Breast epithelium (tissue), 4 donors: ENCODE measurements at places on chromosomes 2 and 18.

- peak; percentile 49 for DNase-seq
- H3K27me3 ChIP-seq = no peaks in the 10 kb centered on the region
- H3K4me1 ChIP-seq = no peaks in the 10 kb centered on the region
- no peaks in the 10 kb centered on the region for H3K36me3 ChIP-seq
Measured at GRCh38 chr2:172429301-172429968, 2.0 kb downstream of the ITGA6 start.

- no peaks in the 10 kb centered on the region for H3K27me3 ChIP-seq
- H3K4me1 ChIP-seq = no peaks in the 10 kb centered on the region
- no peaks in the 10 kb centered on the region for H3K36me3 ChIP-seq
- DNase-seq = no peak
- H3K27ac ChIP-seq = no peak overlapping the region
Measured at GRCh38 chr2:241110607-241111439, 8.7 kb upstream of the MTERF4 start.

DNA sequence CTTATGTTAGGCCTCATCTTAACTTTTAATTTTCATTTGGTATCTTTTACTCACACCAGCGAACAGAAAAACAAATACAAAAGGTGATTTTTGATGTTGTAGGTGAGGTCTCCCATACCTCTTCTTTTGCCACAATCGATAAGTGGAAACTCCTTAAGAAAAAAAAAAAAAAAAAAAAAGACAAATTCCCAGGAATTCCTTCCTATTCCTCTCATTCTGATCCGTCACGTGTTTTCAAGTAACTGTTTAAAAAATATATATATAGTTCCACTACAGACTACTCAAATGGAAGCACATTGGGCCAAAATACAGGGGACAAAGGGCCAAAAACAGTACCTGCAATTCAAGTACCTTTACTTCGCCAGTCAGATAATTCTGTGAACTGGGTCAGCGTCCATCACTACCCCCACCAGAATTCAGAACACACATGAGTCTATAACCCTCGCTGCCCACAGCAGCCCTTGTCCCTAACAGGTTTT lies 16.5 kb downstream of the NMUR1 start:
- no peak for DNase-seq
- no peaks in the 10 kb centered on the region for H3K4me1 ChIP-seq
- no peaks in the 10 kb centered on the region for H3K27me3 ChIP-seq
- peak overlapping the region; percentile 86 for H3K27ac ChIP-seq
- H3K36me3 ChIP-seq = no peaks in the 10 kb centered on the region

DNA sequence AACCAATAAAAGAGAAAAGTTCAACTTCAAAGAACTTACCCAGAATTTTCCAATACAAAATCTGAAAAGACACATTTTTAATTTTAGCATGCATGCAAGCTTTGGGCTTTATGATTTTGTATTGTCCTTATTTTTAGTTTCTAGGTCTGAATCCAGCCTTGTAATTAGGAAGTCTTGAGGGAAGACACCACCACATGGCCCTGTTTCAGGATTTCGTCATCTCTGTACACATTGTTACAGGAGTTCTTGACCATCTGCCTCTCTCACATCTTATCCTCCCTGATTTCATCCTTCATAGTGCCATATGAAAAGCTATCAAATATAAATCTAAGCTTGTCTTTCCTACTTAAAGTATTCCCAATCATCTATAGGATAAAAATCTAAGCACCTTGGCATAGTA lies 176.1 kb downstream of the TXNL1 start:
- H3K36me3 ChIP-seq = no peaks in the 10 kb centered on the region
- no peaks in the 10 kb centered on the region for H3K27me3 ChIP-seq

DNA sequence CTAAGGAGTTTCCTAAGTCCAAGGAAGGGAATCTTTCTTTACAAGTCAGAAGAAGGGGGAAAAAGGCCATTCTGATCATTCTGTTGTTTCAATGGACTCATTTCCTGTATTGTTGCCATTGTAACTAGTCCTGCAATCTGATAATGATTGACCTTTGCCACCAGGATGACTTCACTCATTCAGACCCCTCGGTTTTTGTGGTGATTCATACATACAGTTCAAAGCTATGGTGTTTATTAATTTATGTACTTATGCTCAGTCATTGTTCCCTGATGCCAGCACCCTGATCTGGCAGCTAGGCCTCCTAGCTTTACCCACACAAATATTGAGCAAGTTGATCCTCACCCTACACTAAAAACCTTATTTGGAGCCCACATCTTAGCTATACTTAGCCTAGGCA lies 57.6 kb upstream of the ZNF519 start:
- H3K4me3 ChIP-seq = no peak overlapping the region
- H3K4me1 ChIP-seq = no peaks in the 10 kb centered on the region
- no peak for DNase-seq
- H3K27ac ChIP-seq = no peak overlapping the region
- no peaks in the 10 kb centered on the region for H3K27me3 ChIP-seq

DNA sequence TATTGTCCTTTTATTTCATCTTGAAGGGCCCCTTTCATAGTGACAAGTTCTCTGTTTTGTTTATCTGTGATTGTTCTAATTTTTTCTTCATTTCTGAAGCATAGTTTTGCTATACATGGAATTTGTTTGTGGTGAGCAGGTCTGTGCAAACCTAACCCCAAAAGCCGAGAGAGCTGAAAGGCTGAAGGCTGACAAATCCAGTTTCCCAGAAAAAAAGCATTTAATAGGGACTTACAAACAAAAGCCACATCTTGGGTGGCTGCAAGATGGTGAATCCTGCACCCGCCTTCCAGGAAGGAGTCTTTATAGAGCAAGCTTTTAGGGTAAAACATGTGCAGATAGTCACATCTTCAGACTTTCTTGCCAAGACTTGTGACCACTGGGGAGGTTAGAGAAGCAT lies 473.4 kb upstream of the TRIB2 start:
- no peak for DNase-seq

DNA sequence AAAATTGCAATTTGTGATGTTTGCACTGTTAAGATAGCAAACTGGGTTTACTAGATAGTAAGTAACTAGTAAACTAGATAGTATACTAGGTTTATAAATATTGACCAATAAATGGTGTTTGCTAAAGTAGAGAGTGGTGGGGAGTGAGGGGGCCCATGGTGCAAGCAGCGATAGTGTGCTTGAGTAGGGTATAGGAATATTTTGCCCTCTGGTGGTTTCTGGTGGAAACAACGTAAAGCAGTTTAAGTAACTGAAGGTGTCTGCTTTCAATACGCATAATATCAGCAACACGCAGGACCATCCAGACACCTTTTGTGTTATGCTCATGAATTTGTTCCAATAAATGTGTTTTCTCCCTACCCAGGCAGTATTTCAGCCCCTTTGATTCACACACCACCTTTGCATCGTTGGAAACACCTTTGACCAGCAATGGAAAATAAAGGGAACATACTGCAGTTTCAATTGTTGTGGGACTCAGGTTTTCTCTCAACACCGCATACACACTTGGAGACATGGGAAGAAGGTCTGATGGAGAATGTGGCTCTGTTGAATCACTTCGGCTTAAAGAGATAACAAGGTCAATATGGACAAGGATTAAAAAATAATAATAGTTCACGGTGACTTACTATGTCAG lies 16.7 kb upstream of the STAT1 start:
- no peak overlapping the region for H3K4me3 ChIP-seq
- no peaks in the 10 kb centered on the region for H3K4me1 ChIP-seq
- DNase-seq = no peak
